ENCODE measurements at places on chromosomes 7 and 10.

- no peak for DNase-seq
These were observed 165.9 kb downstream of the PLXNA4 start for GRCh38 chr7:132410385-132410784.

DNA sequence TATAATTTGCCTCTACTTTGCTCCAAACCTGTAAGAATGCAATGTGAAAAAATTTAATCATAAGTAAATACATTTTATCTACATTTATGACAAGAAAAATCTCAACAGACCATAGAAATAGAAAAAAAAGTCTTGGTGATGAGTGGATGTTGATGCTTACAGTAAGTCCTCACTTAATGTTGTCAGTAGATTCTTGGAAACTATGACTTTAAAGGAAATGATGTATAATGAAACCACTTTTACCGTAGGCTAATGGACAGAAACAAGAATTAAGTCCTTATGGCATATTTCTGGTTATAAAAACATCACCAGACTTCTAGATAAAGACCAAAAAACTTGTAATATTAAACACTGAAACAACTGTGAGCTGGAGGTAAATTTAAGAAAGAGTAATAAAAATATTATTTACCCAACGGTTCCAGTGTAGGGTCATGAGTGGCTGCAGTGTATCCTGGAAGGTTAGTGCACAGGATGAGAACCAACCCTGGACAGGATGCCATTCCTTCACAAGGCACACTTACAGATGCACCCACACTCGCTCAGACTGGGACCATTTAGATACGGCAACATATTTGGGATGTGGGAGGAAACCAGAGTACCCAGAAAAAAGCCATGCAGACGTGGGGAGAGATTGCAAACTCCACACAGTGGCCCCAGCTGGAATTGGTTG is 76.3 kb downstream of the GLCCI1 start:
- no peak for DNase-seq

- DNase-seq: no peak
These were observed 86.6 kb downstream of the ADARB2 start for GRCh38 chr10:1650542-1651269.

- no peak for DNase-seq
These were observed 147.2 kb downstream of the NSUN6 start for GRCh38 chr10:18504161-18504560.

- no peak for DNase-seq
These were observed 9.8 kb downstream of the AGBL3 start for GRCh38 chr7:134996097-134996550.

GRCh38 chr7:86733783-86734182 is 90.1 kb downstream of the GRM3 start:
- DNase-seq: no peak

- no peak for DNase-seq
These were observed 329.5 kb downstream of the RNLS start for GRCh38 chr10:88253622-88254021.

DNA sequence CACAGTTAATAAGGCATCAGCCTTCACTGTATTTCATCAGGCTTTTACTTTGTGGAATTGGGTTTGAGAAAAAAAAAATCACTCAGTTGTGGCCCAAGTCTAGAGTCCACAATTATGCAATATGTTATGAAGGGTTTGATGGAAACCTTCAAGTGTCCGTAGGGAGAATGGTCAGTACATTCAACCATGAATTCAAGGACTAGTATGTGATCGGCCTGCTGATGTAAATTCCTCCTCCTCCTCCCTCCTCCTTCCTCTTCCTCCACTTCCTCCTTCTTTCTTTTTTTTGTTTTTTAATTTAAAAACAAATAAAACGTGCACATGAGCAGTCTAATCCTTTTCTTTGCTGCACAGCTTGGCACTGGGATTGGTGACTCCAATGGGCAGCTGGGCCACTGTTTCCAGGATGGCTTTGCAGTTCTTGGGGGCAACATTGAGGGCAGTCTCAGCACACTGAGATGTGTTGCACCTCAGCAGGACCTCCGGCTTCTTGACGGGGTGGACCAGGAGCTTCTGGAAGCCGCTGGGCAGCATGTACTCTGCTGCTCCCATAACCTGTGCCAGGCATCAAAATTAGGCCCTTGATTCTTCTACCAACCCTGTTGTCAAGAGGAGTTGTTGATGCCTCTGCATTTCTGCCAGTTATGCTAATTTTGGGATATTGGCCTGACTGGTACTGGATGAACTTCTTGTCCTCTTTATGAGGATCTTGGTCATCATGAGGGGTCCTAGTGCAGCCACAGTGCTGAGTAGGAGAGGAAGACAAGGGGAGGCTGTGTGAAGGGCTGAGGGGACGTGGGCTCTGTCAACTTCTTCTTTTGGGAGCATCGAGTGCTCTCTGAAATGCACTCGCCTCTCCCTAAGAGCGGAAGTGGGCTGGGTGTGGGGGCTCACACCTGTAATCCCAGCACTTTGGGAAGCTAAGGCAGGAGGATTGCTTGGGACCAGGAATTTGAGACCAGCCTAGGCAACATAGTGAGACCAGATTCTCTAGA is 9.3 kb upstream of the IL2RA start:
- no peak for DNase-seq

GRCh38 chr7:141737118-141737835 is 881 bp upstream of the SSBP1 start:
- DNase-seq: no peak

DNA sequence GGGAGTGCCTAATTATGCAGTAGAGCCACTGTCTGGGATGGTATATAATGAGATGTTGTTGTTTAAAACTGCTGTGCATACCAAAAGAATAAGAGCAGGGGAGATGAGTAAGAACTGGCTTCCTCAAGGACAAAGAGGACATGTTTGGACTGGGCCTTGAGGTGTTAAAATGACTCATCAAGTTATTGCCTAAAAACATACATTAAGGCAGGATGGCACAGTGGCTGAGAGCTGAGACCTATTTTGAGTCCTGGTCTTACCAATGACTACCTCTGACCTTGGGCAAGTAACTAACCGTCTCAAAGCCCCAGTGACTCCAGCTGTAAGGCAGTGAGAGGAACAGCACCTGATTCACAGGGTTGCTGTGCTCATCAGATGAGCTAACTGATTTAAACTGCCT is 71.1 kb downstream of the CFAP58 start:
- DNase-seq: no peak

DNA sequence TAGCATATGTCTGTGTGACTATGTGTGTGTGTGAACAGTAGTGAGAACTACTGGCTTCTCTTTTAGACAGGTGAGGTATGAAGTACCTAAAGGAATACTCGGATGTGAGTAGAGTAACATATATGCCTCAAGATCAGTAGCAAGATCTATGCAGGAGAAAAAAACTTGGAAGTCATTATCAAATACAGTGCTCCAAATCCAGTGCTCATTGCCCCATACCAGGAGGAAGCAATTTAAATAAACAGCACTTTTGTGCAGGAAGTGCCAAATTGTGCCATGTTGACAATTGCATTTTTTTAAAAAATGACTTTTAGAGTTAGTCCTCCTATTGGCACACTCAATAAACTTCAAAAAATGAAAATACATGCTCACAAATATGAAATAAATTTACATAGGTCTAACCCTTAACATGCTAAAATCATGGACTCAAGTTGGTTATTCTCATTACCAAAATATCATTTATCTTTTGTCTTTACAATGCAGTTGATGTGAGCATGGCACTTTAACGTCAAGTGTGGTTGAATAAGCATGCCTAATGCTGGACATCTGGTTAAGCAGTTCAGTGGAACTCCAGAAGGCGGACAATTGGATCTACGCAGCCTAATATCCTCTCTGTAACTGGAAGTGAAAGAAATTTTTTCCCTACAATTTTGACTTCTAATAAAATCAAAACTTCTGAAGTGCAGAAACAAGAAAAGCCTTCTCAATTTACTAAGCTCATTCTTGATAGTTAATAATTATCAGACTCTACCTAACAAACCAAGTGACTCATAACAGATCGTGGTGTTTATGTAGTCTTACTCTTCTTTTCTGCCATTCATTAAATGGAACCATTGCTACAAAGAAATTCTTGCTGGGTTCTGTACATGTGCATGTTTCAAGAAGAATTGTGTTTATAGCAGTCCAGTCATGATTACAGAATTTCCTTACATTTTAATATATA is 195.2 kb downstream of the MDFIC start:
- no peak for DNase-seq

GRCh38 chr7:28700790-28701203 is 257.3 kb downstream of the TRIL start:
- no peak for DNase-seq

GRCh38 chr10:25817200-25817599 is 116.8 kb upstream of the MYO3A start:
- DNase-seq: no peak

DNA sequence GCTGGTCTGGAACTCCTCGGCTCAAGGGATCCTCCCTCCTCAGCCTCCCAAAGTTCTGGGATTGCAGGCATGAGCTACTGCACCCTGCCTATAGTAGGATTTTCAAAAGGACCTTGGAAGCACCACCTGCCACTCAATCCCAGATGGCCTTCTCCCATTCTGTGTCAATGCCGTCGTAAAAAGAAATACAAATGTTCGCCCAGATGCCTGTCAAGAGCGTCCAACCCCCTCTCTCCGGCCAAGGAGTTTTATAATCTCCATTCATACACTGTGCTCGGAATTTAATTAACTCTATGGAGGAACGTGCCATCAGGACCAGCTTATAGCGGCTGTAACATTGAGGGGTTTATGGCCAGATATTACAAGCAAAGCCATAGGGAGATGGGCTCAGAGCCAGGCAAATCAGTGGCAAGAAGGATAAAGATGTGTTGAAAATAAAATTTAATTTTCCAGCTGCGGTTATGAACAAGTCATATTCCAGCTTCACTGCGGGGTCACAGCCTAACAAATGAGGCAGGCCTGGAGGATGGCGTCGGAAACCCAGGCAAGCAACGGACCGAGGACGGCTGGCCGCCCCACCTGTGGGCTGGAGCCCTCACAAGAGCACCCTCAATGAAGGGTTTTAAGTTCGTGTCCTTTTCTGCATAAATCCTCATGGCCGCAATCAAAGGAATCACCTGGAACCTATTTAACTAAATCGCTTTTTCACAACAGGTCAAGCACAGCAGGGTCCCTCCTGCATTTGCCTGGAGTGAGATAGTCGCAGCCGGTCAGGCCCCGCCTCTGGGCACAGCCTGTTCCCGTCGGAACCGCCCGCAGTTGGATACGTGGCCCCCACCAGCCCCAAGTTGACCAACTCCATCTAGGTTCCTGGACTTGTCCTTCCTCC is 374.5 kb upstream of the FOXK1 start:
- DNase-seq: no peak

DNA sequence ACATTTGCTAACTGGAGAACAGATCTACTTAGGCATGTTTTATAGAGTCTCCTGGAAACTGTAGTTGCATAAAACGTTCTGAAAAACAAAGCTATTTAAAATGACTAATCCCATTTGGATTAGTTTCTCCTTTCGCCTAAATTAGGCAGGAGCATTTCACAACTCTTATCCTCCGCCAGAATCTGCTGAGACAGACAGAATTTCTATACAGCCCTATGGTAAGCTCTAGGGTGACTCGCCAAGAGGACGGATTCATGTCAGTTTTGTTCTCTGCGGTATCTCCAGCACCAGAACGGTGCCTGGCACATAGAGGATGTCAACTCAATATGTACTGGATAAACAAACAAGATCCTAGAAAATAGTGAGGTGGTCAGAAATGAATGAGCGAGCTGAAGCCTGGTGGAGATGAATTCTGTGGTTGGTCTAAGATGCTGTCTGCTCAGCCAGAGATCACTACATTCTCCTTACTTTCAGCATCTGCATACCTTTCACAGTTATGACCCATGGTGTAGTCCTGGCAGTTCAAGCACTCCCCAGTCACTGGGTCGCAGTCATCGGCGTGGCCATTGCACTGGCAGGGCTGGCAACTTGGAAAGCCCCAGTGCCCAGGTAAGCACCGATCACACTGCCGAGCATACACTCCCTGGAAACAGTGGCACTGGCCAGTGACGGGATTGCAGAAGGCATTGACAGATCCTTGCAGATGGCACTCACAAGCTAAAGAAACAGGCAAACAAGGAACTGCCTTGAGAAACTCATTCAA is 44.0 kb downstream of the LAMB1 start:
- no peak for DNase-seq

DNA sequence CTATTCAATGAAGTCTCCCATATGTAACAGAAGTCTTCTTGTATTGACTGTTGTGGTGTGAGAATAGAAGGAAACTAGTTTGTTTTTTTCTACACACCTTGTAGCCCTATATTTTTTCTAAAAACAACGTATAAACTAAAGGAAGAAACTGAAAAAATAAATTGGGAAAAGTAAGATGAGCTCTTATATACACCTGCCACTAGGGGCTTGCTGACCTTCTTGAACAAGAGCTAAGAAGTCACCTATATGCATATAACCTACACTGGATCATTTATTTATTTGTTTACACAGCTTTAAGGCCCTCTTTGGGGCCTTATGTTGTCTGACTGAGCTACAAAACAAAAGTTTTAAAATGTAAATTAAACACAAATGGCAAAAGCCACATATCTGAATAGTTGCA is 383.0 kb downstream of the HPSE2 start:
- DNase-seq: no peak

Measured in occipital lobe (tissue), 3 donors.